ENCODE measurements at places on chromosomes 2 and 18.

GRCh38 chr2:111656894-111657293 is 227.1 kb downstream of the ANAPC1 start:
- no peak for DNase-seq

DNA sequence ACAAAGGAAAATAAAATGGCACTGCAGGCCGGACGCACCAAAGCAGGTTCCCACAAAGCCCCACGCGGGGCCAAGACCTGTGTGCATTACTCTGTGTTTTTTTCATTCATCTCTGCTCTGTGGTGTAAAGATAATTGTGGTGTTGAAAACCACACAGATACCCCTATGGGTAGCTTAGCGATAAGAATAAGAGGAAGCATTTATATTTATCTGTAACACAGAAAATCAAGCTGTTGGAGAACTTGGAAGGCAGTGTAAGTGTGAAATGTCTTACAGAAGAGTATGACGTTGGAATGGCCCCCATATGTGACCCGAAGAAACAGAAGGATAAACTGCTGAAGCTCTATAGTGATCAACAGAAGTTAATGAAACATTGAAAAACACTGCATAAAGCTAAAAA is 20.3 kb upstream of the MARCO start:
- DNase-seq: no peak

- DNase-seq: no peak
Observed at GRCh38 chr2:78984386-78984785, 41.1 kb upstream of the REG3G start.

DNA sequence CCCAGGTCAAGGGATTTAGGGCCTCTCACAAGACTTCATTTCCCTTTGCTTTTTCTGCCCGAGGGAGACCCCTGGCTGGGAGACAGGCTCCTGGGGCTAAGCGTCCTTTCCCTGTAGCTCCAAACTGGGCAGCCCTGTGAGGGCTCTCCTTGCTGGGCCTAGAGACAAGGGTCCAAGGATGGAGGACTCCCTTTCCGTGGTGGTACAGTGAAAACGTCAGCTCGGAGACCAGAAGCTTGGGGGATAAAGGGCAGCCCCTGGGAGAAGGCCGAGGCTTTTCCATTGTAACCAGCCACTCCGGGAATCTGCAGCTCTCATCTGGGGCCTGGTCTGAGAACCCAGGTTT is 2.3 kb downstream of the SIX2 start:
- no peak for DNase-seq

GRCh38 chr2:229731916-229732315 is 17.6 kb upstream of the DNER start:
- no peak for DNase-seq

GRCh38 chr18:64806691-64807090 is 657.8 kb upstream of the LINC00305 start:
- DNase-seq: no peak

GRCh38 chr2:99088017-99088416 is 53.5 kb upstream of the C2orf15 start:
- DNase-seq: no peak

- DNase-seq: no peak
Observed at GRCh38 chr2:15940661-15941480, 521 bp downstream of the MYCN start.

GRCh38 chr2:20352230-20352578 is 1.6 kb upstream of the PUM2 start:
- DNase-seq: no peak

DNA sequence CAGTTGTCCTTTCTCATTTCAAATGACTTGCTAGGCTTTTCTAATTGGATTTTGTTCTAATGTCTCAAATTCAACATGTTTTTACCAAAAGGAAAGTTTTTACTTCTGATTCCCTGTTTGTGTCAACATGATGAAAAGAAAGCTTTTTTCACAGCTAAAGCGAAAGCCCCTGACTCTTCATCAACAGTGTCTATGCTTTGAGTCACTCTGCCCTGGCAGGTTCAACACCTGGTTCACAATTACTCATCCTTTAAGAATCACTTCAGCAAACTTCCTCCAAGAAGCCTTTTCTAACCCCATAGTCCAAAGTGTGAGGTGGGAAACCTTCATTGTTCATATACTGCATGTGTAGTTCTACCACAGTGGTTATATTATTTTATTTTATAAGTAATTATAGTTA is 7.6 kb upstream of the DSG2 start:
- no peak for DNase-seq

DNA sequence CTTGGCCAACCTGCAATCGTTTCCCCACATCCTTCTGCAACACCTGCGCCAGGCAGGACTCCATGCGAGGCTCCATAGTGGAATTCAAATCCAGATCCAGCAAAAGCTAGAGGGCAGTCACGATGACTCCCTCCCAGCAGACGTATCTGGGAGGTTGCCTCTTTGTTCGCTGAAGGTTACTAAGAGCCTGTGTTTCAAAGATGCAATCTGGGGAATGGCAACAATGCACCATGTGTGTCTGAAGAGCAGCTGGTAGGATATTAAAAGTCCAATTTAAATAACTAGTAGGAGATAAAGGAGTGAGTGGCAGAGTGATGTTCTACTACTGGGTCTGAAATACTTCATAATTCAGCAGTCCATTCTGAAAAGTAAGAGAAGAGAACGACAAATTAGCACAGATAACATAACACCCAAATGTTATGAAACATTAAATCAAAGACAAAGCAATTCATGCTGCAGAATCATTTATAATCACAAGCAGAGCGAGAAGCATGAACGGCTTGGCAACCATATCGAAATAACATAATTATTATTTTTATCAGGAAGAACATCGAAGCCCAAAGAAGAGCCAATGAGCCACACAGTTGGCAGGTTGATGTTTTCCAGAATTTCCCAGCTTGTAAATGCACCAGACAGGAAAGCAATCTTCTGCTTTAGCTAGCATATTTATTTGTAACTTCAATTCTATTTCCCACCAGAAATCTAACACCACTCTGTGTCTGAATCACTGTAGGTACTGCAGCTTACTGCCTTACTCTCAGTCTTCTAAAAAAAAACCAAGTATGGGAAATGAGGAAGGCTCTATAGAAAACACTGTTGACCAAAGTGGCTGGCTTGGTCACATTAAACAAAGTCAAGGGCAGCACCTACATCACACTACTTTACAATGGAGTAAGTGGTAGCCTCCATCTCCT is 43.2 kb downstream of the CLASP1 start:
- no peak for DNase-seq

GRCh38 chr2:8408560-8409460 is 273.0 kb upstream of the ID2 start:
- DNase-seq: no peak

GRCh38 chr2:117785740-117786139 is 28.8 kb upstream of the DDX18 start:
- DNase-seq: peak; percentile 1

DNA sequence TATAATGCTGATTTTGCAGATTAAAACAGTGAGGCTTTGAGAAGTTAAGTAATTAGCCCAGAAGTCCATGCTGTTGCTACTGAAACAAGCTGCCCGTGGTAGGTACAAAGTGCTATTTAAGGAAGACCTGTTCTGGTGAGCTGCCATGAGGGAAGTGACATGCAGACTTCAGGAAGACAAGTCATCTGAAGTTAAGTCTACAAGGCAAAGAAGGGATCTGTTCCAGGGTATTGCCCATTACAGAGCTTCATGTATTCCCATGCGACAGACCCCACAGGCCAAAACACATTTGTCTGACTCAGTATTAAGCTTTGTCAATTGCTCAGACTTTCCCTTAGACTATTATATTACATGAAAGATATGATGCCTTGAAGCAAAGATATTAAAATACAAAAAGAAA is 520.8 kb downstream of the FBXO15 start:
- DNase-seq: no peak

- DNase-seq: no peak
Observed at GRCh38 chr2:38068234-38068633, 7.7 kb downstream of the CYP1B1 start.

DNA sequence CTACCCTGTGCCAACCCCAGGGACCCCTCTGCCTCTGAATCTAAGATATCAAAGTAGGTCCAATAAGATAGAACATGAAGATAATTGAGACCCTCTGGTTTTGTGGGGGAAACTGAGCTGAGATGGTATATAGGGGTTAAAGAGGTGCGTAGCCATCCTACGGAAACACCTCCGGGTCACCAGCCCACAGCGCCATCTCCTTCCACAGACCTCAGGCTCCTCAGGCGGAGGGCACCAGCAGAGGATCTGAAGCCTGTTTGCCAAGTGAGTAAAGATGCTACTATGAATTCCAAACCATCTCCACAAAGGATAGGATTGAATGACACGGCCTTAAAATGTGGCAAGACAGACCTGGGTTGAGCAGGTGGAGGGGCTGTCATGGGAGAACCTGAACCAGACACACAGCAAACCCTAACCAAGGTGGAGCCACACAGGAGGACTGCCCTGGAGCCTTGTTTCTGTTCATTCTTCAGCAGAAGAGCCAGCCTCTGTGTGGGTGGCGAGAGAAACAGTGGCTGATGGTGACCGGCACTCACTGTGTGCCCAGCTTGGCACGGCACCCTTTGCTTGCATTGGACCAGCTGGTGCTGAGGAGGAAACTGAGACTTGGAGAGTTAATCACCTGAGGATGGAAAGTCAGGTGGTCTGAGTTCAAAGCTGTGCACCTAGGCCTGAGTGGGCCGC is 10.2 kb downstream of the GBX2 start:
- no peak for DNase-seq

DNA sequence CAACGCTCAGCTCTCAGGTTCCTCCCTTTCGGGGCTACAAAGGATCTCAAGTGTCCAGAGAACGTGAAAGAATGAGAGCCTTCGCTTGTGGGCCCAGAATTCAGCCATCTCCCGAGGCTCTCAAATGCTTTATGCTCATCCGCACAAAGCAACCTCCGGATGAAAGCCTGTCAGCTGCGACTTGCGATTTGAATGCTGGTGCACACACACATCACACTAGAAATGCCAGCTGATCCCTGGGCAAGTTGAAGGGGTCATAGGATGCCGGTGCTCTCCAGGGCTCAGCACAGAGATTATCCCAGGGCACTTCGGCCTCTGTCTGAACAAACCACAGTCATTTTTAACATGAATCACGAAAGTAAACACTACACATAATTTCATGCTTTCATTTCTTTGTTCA is 141.8 kb upstream of the MYT1L start:
- DNase-seq: no peak

DNA sequence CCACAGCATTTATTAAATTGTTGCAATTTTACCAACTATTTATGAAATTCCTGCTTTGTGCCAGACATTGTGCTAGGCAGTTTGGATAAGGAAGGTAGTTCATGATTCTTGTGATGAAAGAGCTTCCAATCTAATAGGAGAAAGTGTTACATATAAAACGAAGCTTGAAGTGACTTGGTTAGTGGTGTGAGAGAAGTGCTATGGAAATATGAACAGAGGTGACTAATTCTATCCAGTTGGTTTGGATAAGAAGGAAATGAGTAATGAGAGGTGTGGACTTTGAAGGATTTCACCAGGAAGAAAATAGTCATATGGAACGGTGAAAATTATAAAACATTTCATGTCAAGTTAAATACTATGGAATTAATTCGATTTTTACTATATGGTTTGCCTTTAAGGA is 48.6 kb downstream of the EML6 start:
- no peak for DNase-seq

- no peak for DNase-seq
Observed at GRCh38 chr2:144796936-144797335, 277.0 kb upstream of the ZEB2 start.

DNA sequence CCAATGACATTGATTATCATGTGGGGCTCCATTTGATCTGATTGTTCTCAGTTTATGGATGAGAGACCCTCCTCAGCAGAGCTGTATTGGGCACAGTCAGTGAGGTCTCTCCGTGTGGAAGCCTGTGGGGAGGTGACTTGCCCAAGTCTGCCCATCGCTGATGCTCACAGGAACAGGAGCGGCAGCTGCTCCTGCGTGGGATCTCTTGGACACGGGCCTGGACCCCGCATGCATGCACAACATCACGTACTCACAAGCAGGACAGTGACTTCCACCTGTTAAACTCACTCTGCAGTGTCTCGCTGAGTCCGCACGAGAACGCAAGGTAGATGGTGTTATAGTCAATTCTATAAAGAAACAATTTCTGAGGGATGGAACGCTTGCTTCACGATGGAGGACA is 55.0 kb downstream of the KCNF1 start:
- DNase-seq: no peak

DNA sequence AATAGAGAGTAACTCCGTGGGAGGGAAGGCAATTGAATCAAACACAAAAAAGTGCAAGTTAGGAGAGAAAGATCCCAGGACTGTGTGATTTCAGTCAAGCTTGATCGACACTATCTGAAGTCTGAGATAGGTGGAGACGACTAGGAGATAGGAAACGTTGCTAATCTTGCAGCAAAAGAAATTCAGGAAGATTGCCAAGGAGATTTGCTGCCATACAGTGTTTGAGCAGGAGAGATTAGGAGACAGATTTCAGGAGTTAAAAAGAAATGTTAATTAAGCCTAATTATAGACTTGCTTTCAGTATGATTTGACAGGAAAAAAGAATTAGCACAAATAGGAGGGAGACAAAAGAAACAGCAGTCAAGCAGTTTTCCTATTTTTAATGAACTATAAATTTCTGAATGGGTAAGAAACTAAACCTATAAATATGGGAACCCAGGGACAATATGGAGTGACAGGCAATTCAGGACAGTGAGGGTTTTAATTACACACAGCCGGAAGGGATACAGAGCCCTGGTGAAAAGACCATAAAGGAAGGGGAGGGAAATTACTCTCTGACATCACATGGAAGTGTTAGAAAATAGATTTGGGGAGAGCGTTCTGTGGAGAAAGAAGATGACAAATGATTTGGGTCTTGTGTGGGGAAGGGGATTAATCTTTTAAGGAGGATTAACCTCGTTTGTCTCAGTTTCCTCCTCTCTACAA is 72.6 kb downstream of the SUCLG1 start:
- DNase-seq: no peak

- DNase-seq: no peak
Observed at GRCh38 chr2:187461294-187462261, 13.5 kb upstream of the CALCRL start.

DNA sequence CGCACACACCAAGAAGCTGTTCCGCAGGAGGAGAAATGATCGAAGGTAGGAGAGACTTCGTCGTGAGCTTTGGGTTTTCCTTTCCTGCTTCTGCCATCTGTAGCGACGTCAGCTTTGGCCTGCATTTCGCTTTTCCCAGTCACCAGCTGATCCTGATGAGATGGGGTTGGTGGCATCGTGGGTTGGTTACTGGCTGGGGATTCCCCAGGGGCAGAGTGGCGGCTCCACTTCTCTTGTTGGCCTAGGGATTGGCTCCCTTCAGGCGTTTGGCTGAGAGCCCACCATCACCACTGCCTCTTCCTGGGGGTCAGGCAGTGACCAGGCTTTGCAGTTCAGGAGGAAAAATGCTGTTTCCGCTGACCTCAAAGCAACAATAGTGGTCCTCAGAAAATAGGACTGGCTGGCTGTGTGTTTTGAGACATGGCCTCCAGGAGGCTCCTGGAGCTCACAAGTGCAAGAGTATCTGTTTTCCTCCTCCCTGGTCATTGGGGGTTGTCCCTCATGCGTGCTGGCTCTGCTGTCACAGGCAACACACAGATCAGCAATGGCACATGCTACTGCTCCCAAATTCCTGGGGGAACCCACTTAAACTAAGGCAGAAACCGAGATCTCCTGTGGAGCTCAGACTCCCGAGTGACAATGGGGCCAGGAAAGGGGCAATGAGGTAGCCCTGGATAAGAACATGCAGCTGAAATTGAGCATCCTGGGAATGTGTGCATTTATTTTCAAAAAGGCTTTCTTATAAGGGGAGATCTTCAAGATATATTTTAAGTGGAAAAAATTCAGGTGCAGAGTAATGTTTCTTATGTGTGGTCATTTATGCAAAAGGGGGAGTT is 173.0 kb downstream of the CTIF start:
- DNase-seq: no peak
